HT-29 (cell line): ENCODE measurements at places on chromosomes 16 and 17. TPM values are rescaled to one million over a fixed set of nuclear protein-coding genes. Genes with fewer than 3 reads are reported as not detected.

KRTAP9-8 gene
- not detected in 2 replicates for total RNA-seq

HNF1B gene
- 66.0 and 91.4 TPM in 2 replicates for total RNA-seq

WFDC1 gene
- total RNA-seq = not detected in 2 replicates

WNT3 gene
- total RNA-seq = 0.08 TPM in 2 replicates

KRT20 gene
- 189 and 203 TPM in 2 replicates for total RNA-seq

TSPAN10 gene
- 0.10 and 0.29 TPM in 2 replicates for total RNA-seq

CCDC92B gene
- 0.18 TPM in 2 replicates for total RNA-seq

TBC1D3K gene
- not detected in 2 replicates for total RNA-seq

CDH15 gene
- not detected in 2 replicates for total RNA-seq

EVPLL gene
- total RNA-seq = 0.13 and 0.52 TPM in 2 replicates

ITPRIPL2 gene
- 17.7 and 19.5 TPM in 2 replicates for total RNA-seq

NTN3 gene
- total RNA-seq = not detected in 2 replicates

CACNG1 gene
- not detected in 2 replicates for total RNA-seq

LGALS9B gene
- total RNA-seq = not detected in 2 replicates

EPN3 gene
- 25.6 and 25.8 TPM in 2 replicates for total RNA-seq

TNRC6C gene
- 4.1 and 7.2 TPM in 2 replicates for total RNA-seq

DHRS7C gene
- total RNA-seq = not detected in 2 replicates

KCNG4 gene
- not detected in 2 replicates for total RNA-seq

GNG13 gene
- not detected in 2 replicates for total RNA-seq

CDRT4 gene
- 0.20 TPM in 1 of 2 replicates, not detected in the other for total RNA-seq
